ENCODE measurements at places on chromosomes 4 and X.
A peak's percentile ranks its signal among the peaks of the same experiment; 100 is the strongest.

- DNase-seq, result no peak
These were observed 23.5 kb downstream of the IQSEC2 start for GRCh38 chrX:53257670-53258423.

GRCh38 chr4:13470379-13470778 is 13.8 kb downstream of the RAB28 start:
- DNase-seq, result no peak

GRCh38 chr4:52106660-52107059 is 55.6 kb downstream of the SPATA18 start:
- DNase-seq, result no peak

GRCh38 chr4:112515198-112516065 is 548 bp downstream of the NEUROG2 start:
- peak; percentile 51 for DNase-seq

GRCh38 chrX:101260435-101260834 is 30.7 kb downstream of the TAF7L start:
- DNase-seq, result no peak

GRCh38 chr4:76569225-76569624 is 134.2 kb downstream of the SHROOM3 start:
- DNase-seq, result no peak

GRCh38 chrX:11913001-11913400 is 155.0 kb downstream of the MSL3 start:
- no peak for DNase-seq

Measured in T-helper 2 cell (primary cell).